ENCODE measurements at places on chromosomes 11 and 22.
A peak's percentile ranks its signal among the peaks of the same experiment; 100 is the strongest.

GRCh38 chr22:24730864-24731263 is 43.7 kb downstream of the PIWIL3 start:
- no peak for DNase-seq

DNA sequence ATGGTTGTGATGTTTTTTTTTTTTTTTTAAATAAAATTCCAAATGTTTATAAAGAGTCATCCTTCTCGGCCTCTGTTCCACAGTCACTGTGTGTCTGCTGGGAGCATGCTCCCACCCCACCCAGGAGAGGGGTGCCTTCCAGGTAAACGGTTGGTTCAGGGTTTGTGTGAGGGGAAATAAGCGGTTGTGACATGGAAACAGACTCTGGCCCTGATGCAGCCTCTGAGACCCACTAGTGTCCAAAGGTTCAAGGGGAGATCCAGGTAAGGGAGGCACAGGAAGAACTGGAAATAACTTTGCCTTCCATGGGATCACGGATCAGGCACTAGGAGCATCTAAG is 6.0 kb upstream of the GAS2L1 start:
- no peak for DNase-seq

DNA sequence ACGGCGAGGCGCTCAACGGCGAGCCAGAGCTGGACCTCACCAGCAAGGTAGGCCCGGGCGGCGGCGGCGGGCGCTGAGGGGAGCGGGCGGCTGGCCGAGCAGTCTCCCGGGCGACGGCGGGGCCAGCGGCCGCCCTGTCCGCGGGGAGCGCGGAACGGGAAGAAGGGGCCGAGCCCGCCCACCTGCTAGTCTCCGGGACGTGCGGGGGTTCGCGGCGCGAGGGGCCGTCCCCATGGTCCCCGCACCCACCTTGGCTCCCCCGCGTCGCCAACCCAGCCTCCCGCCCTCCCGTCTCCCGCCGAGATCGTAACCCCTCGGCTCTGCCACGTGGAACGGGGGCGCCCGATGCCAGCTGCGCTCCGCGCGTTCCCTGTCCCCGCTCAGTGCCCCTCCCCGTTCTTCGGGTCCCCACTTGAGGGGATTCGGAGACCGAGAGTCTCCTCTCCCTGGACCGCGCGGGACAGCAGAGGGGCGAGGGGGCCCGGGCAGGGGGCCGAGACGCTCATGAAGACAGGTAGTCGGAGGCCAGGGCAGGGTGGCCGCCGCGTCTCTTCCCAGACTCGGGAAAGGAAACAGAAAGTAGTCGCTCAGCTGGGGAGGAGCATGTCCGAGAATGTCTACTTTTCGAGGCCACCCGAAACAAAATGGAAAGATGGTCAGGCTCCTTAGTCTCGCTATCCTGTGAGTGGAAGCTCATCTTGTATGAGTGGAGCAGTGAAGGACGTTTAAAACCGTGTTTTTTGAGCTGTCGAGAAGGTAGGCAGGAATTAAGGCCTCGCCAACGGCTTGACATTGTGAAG is 557 bp downstream of the GTPBP1 start:
- peak; percentile 74 for DNase-seq

DNA sequence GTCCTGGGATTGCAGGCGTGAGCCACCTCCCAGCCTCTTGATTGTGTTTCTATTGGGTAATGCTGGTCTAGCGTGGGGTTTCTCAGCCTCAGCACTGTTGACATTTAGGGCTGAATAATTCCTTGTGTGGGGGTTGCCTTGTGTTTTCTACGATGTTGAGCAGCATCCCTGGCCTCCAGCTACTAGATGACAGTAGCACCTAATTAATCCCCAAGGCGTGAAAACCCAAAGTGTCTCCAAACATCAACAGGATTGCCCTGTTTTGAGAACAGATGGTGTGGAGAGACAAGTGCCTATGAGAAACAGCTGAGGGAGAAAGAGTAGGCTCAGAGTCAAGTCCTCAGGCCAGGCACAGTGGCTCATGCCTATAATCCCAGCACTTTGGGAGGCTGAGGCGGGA is 67.2 kb downstream of the SGSM1 start:
- no peak for DNase-seq

DNA sequence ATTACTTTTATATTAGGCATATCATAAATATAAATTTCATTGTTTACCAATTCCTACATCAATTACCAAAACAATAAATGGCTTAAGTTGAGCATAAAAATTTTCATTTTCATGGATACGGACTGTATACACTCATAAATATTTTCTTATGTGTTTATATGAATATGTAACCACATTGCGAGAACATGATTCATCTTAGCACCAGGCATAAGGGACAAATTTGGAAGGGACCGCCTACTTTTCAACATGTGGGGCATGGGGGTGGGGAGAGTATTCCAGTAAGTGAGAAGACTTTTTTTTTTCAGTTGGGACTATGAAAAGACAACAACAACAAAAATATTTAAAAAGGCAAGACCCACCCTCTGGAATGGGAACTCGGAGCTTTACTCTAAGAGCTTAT is 296.1 kb downstream of the RAB38 start:
- no peak for DNase-seq

- DNase-seq: no peak
Measured at GRCh38 chr11:79406376-79406775, 34.5 kb downstream of the TENM4 start.

DNA sequence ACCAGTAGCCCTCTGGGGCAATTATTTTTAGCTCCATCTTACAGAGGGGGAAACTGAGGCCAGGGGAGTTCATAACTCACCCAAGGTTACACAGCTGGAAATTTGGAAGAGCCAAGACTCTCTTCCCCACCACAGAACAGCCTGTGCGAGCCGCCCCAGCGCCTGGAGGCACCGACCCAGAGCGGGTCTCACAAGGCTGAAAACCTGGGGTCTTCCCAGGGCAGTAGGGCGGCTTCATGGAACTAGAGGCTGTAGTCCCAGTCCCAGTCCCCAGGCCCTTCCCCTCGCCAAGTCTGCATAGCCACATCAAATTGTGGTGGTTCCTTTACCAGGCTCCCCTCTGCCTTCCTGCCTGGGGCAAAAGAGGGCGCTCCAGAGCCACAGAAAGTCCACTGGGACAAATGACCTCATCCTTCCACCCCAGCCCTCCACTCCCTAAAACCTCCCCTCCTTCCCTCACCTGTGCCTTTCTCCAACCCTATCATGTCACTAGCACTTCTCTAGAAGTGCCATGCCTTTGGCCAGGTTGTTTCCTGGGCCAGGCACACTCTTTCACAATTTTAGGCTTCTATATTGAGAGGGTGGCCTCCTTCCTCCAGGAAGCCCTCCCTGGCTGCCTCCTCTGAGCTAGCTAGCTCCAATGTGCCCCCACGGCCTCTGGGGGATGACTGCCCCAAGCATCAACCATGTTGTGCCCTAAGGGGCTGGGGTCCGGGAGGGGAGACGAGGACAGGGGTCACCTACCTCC is 15.2 kb upstream of the CDC42EP1 start:
- peak; percentile 79 for DNase-seq

- DNase-seq: no peak
Measured at GRCh38 chr11:99585606-99586005, 564.9 kb downstream of the CNTN5 start.
